ENCODE measurements at places on chromosomes 12 and 14.

DNA sequence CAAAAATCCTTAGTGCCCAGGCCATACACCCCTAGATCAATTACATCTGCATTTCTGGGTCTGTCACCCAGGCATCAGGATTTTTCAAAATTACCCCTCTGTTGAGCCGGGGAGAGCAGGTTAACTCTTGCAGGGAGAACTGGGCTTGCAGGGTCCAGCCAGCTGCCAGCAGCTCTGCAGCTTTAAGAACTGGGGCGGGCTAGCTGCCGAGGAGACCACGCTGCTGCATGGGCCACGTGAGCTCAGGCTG, at the start of gene DGLUCY:
Gene DGLUCY (plus strand): TSS at position 245 of the 250 bp plus-strand sequence. CDS start 46,222 bp downstream, outside the sequence.
- no peak for DNase-seq

DNA sequence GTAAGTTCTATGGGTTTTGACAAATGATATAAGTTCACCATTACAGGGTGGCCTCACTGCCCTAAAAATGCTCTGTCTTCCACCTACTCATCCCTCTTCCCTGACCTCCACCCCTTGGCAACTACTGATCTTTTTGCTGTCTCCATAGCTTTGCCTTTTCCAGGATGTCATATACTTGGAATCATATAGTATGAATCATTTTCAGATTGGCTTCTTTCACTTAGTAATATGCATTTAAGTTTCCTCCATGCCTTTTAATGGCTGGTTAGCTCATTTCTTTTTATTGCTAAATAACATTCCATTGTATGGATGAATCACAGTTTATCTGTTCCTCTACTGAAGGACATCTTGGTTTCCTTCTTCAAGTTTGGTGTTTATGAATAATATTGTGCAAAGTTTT, 14.0 kb upstream of the PEX5 start:
- DNase-seq = no peak

DNA sequence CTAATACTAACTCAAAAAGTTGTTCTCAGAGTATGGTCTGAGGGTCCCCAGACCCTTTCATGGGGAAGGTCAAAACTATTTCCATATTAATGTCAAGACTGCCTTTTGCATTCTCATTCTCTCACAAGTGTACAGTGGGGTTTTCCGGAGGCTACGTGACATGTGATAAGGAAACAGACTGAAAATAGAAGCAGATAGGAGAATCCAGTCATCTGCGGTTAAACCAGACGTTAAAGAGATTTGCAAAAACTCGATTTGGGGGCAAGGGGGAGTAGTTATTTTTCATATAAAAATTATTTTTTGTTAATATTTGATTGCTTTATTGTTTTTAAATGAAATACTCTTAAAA, 1.0 kb upstream of the NAP1L1 start:
- peak; percentile 78 for DNase-seq

DNA sequence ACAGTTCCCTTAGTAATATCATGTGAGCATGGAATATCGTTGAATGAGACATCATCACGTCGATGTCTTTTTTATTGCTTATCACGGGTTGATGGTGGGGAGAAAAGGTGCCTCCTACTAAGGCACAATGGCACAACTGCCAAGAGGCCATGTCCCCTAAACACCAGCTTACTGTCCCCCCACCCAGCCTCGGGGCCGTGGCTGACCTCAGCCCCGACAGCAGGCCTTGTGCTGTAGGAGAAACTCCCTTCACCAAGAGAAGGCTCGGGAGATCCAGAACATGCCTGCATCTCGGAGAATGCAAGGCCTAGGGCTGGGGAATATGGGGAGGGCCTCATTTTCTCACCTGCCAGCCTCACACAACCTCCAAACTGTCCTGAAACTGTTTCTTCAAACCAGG, 22.8 kb downstream of the ZFP36L1 start:
- DNase-seq = no peak

DNA sequence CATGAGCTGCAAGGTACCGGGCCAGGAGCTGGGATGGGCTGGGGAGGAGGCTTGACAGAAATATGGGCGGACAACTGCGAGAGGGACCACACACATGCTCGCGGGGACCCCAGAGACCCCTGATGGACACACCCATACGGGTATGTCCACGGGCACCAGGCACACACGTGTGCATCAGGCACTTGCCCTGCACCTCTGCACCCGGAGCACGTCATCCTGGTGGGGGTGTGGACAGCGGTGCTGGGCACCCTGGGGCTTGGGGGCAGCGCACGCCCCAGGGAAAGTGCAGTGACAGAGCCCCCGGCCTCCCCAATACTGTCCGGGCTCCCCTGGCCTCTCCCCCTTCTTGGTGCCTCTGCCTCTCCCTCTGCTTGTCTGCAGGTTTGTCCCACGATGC, 1.7 kb upstream of the CRIP1 start:
- no peak for DNase-seq

GRCh38 chr14:49970474-49971147, 77.7 kb downstream of the ARF6 start:
- DNase-seq = peak; percentile 45

GRCh38 chr12:26120561-26121274, 4.1 kb downstream of the BHLHE41 start:
- DNase-seq = no peak

DNA sequence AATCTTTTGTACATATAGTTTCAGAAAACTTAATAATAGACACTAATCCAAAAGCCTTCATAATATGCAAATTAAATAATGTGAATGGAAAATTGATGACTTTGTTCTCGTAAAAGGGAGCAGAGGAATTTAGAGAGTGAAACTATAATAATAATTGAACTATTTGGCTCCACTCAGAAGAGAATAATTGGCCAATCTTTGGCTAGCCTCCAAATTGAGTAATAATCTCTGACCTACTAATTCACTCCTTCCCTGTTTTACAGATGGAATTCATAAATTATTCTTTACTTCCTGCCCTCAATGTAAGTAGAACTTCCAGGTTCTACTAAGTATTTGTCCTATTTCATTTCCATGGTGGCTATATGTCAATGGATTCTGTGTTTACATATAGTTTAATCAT, 15.8 kb downstream of the TRIM9 start:
- DNase-seq = no peak

DNA sequence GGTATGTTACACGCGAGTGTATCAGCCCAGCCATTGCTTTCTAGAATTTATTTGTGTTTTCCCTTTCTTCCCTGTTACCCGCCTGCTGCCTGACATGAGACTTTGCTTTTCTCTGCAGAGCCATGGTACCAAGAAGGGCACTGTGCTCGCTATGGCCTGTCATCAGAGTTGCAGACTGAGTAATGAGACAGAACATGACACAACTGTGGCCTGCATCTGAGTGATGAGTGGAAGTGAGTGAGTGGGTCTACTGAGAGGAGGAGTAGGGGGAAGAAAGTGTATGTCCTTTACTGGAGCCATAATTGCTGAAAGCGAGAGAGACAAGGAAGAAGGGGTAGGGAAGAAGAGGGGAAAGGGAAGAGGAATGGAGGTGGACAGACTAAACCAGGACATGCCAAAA, 2.9 kb downstream of the RILPL1 start:
- DNase-seq = no peak

- DNase-seq = no peak
Observed at GRCh38 chr14:40368314-40368713, 936.1 kb upstream of the FBXO33 start.

DNA sequence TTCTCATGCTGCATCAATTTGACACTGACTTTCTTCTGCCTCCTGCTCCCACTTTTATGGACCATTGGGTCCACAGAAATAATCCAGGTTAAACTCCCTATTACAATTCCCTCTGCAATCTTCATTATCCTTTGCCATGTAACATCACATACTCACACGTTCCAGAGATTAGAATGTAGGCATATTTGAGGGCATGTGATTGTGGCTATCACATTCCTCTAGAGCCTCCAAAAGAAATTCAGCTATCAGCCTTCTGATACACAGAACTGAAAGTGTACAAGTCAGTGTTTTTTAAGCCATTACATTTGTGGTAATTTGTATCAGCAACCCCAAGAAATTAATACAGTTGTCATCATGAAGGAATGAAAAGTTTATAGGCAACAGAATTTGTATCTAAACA, 892.4 kb downstream of the RPS29 start:
- DNase-seq = no peak

DNA sequence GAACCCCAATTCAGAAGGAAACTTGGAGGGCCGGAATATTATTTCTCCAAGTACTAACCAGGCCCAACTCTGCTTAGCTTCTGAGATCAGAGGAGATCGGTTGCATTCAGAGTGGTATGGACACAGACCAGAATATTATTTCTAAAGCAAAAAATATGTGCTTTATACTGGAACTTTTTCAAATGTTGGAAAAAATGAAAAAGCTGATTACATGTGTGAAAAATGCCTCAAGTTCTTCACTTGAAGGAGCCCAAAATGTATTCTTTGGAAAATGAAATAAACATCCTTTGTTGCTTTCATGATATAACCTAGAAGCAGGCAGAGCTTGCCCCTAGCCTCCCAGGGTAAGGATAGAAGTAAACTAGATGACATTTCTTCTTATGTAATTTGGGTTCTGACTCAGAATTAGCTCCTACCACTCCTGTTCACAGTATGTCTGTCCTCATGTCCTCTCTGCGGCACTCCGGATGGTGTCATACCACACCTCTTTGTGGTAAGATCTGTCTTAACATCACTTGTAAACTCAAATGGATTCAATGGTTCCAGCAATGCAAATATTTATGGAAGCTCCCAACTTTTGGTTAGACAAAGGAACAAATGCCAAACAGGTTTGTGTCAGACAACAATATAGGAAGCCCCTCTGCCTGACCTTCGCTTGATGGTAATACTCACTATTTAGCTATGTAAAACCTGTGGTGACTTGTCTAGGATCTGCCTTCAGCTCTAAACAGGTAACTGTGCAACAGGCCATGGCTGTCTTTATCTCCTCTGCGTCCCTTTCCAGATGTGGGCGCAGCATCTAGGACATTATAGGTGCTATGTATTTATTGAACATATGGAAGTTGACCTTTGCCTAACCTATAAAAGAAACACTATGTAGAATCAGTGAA, 178.5 kb downstream of the SSPN start:
- peak; percentile 17 for DNase-seq

DNA sequence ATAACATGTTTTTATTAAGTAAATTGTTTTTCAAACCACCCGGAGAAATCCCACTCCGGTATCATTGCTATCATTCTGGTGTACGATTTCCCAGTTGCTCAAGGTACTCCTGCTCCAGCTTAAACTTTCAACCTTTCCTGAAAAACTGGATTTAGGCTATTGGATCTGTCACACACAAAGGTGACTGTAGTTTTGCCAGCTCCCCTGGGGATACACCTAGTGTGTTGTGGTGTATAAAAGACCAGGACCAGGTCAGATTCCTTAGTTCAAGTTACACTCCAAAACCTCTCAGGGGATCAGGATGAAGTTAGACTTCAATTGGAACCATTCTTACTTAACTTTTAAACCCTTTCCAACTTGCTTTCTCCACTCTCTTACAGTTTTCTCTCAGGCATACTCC, 303.9 kb downstream of the NOVA1 start:
- DNase-seq = no peak

DNA sequence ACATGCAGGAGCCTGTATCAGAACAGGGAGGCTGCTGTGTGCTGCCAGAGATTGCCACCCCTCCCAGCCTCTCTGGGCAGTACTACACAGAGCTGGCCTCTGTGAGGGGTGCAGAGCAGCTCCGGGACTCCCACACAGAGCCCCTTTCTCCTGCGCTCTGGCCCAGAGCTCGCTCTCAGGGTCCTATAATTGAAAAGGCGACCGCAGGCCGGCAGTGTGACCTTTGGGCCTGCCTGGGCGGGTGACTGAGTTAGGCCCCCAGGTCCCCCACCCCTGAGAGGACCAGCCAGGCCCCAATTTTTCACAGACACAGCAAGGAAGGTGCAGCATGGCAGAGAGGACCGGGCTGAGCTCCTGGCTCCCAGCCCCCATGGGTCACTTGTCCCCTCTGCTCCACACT, 136.4 kb downstream of the ZFP36L1 start:
- no peak for DNase-seq

- DNase-seq = peak; percentile 98
Observed at GRCh38 chr14:32509632-32510187, 180.6 kb downstream of the AKAP6 start.

- DNase-seq = no peak
Observed at GRCh38 chr14:21999402-21999801, 325.8 kb upstream of the OR4E1 start.

- DNase-seq = peak; percentile 34
Observed at GRCh38 chr12:61654698-61655097, 605.5 kb upstream of the USP15 start.

GRCh38 chr12:30251546-30251945, 444.1 kb downstream of the IPO8 start:
- no peak for DNase-seq

GRCh38 chr14:20559461-20559904, 1.4 kb downstream of the RNASE9 start:
- no peak for DNase-seq

GRCh38 chr14:90600619-90601018, 203.8 kb downstream of the CALM1 start:
- no peak for DNase-seq

DNA sequence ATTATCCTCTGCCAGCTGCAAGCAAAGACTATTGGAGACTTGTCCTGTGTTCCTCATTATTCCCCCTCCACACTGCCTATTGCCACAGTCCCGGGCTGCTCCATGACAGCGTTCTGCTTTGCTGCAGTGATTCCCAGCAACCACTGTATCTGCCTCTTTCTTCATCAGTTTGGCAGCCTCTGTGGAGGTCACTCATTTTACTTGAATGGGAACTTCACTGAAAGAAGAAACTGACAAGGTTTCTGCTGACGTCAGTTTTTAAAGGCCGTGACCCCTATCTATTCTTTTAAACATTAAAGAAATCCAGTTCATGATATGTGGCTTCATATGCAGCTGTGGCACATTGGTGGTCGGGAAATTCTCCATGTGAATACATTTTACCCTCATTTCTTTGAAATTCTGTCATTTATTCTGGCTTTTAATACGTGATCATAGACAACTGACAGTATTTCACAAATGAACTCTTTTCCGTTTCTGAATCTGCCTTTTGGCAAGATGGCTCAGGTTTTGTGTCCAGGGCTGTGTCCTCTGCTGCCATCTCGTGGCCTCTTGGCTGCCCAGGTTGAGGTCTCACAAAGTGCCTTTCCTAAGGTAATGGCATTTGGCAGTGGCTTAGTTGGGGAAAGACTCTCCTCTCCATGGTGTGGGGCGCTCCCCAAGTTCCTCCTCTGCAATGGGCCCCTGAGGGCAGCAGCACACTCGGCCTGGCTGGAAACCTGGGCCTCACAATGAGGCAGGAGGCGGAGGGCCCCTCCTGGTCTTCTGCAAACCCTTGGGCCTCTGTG, 5.8 kb downstream of the TMEM253 start:
- DNase-seq = peak; percentile 74

GRCh38 chr12:31524791-31525495, 66.0 kb downstream of the DENND5B start:
- DNase-seq = no peak

Measured in brain microvascular endothelial cell (primary cell).